Thoracic aorta (tissue), 2 donors: ENCODE measurements at places on chromosomes 1 and 21.

DNA sequence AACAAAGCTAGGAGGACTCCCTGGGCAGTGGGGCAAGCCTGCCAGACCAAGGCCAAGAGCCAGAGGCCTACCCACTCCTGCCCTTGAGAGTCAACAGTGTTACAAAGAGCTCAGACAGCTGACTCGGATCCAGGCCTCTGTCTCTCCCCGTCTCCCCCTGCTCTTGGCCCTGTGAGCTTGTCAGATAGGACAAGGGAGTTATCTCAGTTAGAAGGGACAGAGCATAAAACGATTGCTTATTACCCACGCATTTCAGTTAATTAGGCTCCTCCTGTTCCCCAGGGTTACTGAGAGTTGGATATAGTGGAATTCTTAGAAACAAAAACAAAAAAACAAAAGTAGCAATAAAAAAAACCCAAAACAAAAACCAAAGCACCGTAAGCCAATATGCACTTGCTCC, 1.3 kb downstream of the SLC41A1 start:
- DNase-seq = no peak

GRCh38 chr1:85473390-85473789, 8.4 kb upstream of the DDAH1 start:
- no peak for DNase-seq

DNA sequence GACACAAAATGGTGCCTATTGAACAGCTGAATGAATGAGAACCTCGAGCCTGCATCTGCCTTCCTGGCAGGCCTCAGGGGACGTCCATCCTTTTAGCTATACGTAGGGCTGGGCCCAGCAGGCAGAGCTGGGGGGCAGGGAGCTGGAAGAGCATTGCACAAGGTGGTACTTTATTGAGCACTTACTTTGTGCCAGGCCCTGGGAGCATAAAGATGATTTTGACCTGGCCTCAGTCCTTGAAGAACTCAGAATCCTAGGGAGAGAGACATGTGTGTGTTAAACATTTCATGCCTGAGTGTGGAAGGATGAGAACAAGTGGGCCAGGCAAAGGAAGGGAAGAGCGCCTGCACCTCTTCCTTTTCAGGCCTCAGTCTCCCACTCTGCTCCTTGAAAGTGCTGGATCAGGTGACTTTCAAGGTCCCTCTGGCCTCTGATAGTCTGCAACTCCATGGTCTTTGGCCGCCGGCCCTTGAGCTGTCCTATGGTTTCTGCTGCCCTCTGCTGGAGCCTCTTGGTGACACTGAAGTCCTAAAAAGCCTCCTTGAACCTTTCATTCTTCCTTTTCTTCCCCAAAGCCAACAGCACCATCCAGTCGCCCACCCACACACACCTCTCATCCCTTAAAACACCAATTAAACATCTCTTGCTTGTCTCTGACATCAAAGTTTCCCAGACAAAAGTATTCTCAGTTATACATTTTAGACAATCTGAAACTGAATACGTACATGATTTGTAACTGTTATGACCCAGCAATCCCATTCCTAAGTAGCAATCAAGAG, 3.5 kb upstream of the PEAR1 start:
- DNase-seq = peak; percentile 53

GRCh38 chr1:223417444-223417843, 24.2 kb downstream of the CCDC185 start:
- DNase-seq = no peak

DNA sequence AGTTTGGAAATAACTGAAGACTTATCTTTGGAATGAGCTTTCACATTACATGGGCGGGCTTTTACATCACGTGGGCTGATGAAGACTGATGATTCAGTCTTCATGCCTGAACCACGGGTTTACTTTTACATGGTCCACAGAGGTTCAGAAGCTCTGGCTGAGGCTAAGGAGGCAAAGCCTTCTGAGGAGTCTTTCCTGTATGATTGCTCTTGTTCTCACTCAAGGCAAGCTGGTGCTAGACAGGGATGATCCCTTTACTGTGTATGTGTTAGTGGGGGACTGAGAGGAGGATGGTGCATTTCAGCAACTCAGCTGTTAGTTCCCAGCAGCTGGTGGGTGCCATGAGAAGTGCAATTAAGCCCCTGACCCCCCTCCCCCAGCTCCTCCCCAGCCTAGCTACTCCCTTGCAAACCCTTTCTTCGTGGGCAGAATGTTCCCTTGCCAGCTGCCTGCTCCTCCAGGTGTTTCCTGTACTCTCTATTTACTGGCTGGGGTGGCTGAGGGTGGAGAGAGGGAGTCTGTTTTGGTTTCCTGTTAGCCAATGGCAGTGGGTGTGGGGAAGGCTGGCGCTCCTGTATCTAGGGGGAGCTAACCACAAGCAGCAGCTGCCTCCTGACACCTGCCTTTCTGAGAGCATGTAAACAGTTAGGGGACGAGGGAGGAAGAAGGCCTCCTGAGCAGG, 15.4 kb downstream of the BTG2 start:
- DNase-seq = no peak
